CD4-positive, alpha-beta T cell treated with Interferon gamma for 1 hour (primary cell): ENCODE measurements at places on chromosomes 12 and 14.
A peak's percentile ranks its signal among the peaks of the same experiment; 100 is the strongest.

DNA sequence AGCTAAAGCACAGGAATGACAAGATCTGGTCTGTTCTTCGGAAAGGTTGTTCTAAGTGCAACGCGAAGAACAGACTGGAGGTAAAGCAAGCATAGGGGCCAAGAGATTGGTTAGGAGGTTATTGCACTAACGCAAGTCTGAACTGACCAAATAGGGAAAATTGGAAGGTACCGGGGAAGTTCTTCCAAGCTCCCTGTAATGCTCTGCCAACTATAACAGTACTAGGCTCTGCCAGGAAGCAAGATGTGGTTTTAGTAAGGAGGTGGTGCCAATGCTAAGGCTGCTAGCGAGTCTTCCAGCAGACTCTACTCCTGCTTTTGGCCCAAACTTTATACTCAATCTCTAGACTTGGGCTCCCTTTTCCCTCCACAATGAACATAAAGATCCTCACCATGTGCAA, 138.6 kb downstream of the PAWR start:
- no peak for DNase-seq

GRCh38 chr12:42609605-42610004, 20.1 kb upstream of the PRICKLE1 start:
- DNase-seq: no peak

DNA sequence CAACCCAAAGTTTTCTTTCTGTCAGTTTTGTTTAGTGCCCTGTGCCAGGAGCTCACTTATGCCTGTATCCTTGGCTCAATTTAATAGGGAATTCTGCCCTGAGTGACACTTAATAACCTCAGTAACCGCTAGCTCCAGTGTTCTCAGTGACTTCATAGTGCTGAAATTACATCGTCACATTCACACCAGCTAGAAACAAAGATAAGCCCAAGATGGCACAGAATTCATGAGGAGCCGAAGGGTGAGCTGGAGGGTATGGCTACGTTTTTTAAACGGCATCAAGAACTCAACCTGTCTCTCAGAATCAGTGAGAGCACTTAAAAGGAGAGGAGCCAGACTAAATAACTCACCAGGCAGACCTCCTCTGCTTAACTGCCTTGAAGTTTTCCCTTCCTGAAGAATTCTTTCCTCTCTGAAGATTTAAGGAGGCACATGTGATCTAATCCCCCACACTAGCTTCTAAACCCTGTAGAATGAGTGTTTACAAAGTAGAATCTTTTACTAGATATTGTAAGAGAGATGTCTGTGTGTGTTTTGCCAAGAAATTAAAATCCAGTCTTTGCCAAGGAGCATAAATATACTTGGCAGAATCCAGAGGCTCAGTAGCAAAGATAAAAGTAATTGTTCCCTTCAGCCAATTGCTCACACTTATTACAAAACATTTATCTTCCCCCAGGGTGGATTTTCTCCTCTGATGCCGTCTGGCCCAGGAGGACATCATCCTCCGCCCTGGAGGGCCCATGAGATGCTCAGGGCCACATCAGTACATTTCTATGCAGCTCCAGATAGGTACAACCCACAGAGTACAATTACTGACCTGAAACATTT, 37.3 kb downstream of the PTGER2 start:
- DNase-seq: no peak

DNA sequence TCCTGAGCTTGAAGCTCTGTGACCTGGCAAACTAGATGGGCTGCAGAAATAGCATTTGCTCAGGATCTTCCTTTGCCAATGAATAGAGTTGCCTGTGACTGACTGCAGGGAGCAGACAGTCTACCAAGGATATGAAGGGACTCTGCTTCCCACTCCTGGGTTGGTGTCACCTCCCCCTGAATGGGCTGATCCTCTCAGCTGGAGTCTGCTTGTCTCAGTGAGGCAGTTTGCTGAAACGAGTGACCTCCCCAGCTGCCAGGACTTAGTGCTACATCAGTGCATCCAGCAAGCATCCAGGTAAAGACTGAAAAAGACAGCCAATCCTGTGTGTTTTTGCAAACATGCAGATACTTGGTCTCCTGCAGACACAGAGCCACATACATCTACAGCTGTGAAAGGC, 28.5 kb downstream of the PAH start:
- no peak for DNase-seq

- no peak for DNase-seq
Measured at GRCh38 chr12:18430425-18431048, 169.2 kb downstream of the PIK3C2G start.

DNA sequence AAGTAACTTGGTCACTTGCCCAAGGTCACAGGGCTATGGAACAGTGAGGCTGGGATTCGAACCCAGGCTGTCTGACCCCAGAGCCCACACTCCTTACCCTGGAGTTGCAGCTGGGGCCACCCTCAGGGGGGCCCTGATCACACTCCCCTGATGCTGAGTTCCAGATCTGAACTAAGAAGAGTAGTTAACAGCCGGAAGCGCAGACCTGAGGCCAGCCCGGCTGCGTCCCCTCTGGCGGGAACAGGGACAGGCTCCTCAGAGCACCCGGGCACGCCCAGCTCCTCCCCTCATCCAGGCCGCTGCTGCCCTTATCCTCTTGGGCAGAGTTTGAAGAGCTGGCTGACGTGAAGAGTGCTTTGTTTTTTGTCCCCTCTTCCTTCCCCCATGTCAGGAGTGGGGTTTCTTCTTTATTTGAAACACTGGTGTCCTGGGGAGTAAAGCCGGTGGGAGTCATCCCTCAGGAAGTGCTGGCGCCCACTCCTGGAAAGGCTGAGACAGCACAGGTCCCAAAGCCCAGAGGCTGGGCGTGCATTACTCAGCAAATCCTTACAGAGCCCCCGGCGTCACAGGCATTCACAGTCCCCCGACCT, 8.7 kb downstream of the PHB2 start:
- DNase-seq: peak; percentile 51

- no peak for DNase-seq
Measured at GRCh38 chr12:94689002-94689645, 38.8 kb upstream of the TMCC3 start.

- DNase-seq: no peak
Measured at GRCh38 chr14:103899833-103900232, 28.4 kb upstream of the TDRD9 start.

DNA sequence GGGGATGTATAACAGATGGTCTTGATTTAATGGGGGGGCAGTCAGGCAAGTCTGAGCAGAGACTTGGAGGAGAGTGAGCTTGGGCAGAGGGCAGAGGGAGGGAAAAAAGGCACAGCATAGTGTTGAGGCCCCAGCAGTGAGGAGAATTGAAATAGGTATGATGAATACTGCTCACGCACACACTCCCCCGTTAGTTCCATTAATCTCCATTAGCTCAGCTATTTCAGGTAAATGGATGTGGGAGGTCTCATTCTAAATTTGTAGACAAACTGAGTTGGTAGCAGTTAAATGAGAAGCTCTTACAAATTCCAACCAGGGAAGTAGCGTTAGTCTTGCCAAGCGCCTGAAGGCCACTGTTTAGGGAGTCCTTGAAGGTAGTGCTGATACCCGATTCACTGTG, 66.7 kb upstream of the STON2 start:
- no peak for DNase-seq

- DNase-seq: no peak
Measured at GRCh38 chr14:99632410-99633035, 12.4 kb upstream of the HHIPL1 start.

GRCh38 chr12:23757541-23757962, 191.9 kb downstream of the SOX5 start:
- DNase-seq: no peak

GRCh38 chr14:54715239-54715638, 148.3 kb downstream of the SAMD4A start:
- no peak for DNase-seq

GRCh38 chr12:105554223-105554678, 223.8 kb downstream of the C12orf75 start:
- no peak for DNase-seq

DNA sequence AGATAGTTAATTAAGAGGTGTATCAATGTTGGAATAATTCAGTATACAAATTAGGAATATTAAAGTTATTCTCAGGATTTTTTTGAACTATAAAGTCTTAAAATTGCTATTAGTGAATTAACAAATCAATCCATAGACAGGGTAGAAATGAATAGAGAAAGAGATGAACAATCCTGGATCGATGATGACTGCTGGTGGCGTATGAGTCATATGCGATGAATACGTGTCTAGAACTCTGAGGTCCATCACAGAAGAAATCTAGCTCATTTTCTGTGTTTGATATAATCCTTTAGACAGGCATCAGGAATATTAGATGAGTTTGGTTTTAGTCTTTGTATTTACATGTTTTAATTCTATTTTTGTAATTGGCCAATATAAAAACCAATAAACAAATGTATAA, 85.4 kb upstream of the RTL1 start:
- no peak for DNase-seq

GRCh38 chr14:68987653-68988036, 8.5 kb upstream of the ACTN1 start:
- no peak for DNase-seq

GRCh38 chr12:60269611-60270269, 673.9 kb downstream of the SLC16A7 start:
- no peak for DNase-seq

DNA sequence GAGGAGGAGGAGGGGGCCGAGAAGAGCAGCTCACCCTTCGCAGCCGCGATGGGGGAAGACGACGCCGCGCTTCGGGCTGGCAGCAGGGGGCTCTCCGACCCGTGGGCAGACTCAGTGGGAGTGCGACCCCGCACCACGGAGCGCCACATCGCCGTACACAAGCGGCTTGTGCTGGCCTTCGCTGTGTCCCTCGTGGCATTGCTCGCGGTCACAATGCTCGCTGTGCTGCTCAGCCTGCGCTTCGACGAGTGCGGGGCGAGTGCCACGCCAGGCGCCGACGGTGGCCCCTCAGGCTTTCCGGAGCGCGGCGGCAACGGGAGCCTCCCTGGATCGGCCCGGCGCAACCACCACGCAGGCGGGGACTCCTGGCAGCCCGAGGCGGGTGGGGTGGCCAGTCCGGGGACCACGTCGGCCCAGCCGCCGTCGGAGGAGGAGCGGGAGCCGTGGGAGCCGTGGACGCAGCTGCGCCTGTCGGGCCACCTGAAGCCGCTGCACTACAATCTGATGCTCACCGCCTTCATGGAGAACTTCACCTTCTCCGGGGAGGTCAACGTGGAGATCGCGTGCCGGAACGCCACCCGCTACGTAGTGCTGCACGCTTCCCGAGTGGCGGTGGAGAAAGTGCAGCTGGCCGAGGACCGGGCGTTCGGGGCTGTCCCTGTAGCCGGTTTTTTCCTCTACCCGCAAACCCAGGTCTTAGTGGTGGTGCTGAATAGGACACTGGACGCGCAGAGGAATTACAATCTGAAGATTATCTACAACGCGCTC, 745 bp downstream of the TRHDE start:
- DNase-seq: no peak

DNA sequence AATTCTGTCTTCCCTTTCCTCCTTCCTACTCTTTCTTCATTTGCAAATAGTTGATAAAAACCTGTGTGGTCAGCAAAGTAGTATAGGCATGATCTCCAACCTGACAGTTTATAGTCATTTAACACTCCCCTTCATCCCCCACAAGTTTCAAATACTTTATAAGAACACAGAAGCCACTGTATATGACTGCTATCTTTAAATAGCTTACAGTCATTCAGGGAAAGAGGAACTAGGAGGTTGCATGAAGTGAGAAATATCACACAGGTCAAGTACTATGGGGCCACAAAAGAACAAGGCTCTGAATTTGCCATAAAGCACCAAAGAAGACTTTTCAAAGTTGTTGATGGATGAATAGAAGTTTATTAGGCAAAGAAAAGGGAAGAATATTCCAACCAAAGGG, 431.3 kb downstream of the NPAS3 start:
- DNase-seq: no peak

DNA sequence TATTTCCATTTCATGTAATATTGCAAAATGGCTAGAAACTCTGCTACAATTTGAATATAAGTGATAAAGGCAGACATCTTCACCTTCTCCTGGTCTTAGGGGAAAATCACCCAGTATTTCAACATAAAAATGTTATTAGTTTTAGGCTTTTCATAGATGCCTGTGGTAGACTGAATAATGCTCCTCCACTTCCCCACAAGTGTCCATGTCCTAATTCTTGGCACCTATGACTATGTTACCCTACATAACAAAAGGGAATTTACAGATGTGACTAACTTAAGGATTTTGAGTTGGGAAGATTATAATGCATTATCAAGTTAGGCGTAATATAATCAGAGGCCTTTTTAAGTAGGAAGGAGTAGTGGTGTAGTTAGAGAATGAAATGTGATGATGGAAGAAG, 196.4 kb downstream of the TMTC3 start:
- no peak for DNase-seq

GRCh38 chr12:54164387-54165145, 24.2 kb downstream of the SMUG1 start:
- DNase-seq: no peak

DNA sequence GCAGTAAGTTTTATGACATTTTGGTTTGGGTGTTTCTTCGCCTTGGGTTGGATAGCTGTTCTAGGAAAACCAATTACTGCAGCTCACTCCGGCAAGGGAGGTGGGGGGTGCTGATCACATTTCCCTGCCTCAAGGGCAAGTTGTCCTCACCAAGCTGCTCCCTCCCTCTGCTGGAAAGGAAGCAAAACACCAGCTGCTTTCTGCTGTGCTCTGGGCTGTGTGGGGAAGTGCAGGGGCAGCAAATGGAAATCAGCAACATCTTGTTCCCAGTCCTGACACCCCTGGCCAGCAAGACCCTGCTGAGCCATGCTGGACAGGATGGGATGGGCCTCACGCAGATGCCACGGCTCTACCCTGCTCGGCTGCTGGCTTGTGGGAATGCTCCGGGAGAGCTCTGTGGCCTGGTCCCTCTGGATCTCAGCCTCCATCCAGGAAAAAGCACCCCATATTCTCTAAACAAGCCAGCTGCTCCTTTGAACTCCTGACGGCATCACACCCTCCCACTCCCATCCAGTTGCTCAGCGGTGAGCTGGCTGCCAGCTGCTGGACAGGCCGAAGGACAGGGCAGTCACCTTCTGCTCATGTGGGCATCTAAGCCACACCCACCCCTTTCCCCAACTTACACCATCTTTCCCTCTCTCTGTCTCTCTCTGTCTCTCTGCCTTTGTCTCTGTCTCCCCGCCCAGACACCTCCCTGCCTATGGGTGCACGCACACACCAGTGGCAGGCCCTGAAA, 52.4 kb upstream of the EIF5 start:
- DNase-seq: no peak

- no peak for DNase-seq
Measured at GRCh38 chr12:123092866-123093265, 58.0 kb downstream of the PITPNM2 start.

GRCh38 chr12:79884401-79885006, 50.4 kb downstream of the PPP1R12A start:
- DNase-seq: no peak

GRCh38 chr14:65439117-65439516, 26.6 kb downstream of the FUT8 start:
- no peak for DNase-seq

DNA sequence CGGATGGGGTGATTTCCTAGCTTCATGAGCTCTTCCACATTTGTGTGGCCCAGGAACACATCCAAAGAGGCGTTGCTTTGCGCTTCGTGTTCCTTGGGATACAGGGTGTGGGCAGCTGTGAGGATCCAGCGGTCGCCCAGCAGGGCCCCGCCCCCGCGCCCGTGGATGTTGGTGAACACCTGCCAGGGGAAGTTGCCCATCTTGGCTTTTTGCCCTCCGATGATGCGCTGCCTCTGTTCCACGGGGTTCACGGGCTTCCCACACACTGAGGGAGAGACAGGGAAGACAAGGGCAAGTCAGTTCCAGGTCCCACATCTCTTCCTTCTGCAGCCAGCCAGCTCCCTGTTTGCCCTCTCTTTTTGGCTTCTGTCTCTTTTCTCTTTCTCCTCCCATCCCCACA, 11.2 kb downstream of the C1R start:
- no peak for DNase-seq
